ENCODE measurements at places on chromosomes 6 and 20. TPM values are rescaled to one million over a fixed set of nuclear protein-coding genes. Genes with fewer than 3 reads are reported as not detected.

The STK38 gene
- 35.0 TPM for total RNA-seq

The SLC25A27 gene
- 19.1 TPM for total RNA-seq

The UST gene
- 11.8 TPM for total RNA-seq

The MOXD1 gene
- total RNA-seq, result 13.4 TPM

The AK9 gene
- 13.9 TPM for total RNA-seq

- H3K36me3 ChIP-seq, result no peaks in the 10 kb centered on the region
- H3K27ac ChIP-seq, result peak overlapping the region; percentile 42
- peaks cover 33% of the 10 kb centered on the region for H3K4me1 ChIP-seq
- H3K4me3 ChIP-seq, result no peak overlapping the region
- DNase-seq, result no peak
Measured at GRCh38 chr6:16694781-16695578, 66.3 kb downstream of the ATXN1 start.

- no peaks in the 10 kb centered on the region for H3K36me3 ChIP-seq
- H3K27me3 ChIP-seq, result no peaks in the 10 kb centered on the region
- no peak overlapping the region for H3K4me3 ChIP-seq
- no peak overlapping the region for H3K27ac ChIP-seq
Measured at GRCh38 chr6:127547215-127547614, 28.1 kb upstream of the MTCL3 start.

DNA sequence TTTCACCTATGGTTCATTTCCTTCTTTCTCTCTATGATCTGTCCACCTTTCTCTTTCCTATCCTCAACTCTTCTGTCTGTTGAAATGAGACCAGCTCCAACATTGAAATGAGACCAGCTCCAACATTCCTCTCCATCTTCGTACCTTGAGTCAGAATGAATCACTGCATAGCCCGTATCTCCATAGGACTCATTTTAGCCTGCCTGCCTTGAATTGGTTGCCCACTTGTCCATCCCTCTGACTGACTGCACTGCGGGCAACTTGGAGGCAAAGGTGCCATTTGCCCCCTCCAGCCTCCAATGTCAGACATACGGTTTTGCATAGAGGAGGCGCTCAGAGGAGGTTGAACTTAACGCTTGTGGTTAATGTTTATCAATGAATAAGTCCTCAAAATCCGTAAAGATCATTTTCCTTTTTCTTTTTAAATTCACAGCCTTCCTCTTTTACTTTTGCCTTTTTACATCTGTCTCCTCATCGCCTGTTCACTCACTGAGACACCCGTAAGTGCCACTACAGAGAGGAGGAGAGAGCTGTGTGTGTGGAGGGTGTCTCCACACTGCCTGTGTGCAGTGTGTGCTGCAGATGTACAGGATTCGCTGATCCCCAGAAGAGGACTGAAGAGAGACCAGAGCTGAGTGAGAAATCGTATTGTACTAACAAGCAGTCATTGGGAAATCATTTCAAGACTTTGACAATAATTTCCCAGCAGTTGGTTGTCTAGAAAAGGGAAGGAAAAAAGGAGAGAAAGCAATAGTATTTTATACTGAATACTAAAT is 579.6 kb upstream of the MAP3K7 start:
- H3K36me3 ChIP-seq, result no peaks in the 10 kb centered on the region
- no peaks in the 10 kb centered on the region for H3K4me1 ChIP-seq

GRCh38 chr6:68901044-68901443 is 266.0 kb downstream of the ADGRB3 start:
- no peak for DNase-seq
- no peak overlapping the region for H3K27ac ChIP-seq
- H3K4me1 ChIP-seq, result no peaks in the 10 kb centered on the region
- H3K36me3 ChIP-seq, result no peaks in the 10 kb centered on the region

- H3K36me3 ChIP-seq, result no peaks in the 10 kb centered on the region
- no peak overlapping the region for H3K4me3 ChIP-seq
- no peak overlapping the region for H3K27ac ChIP-seq
- no peak for DNase-seq
Measured at GRCh38 chr6:135322427-135323201, 141.5 kb downstream of the MYB start.

GRCh38 chr6:24359640-24360454 is 2.0 kb upstream of the DCDC2 start:
- peak; percentile 89 for DNase-seq
- peak overlapping the region; percentile 73 for H3K27ac ChIP-seq
- H3K27me3 ChIP-seq, result peaks cover 18% of the 10 kb centered on the region
- H3K4me3 ChIP-seq, result peak overlapping the region; percentile 58
- peaks cover 20% of the 10 kb centered on the region for H3K4me1 ChIP-seq
- no peaks in the 10 kb centered on the region for H3K36me3 ChIP-seq

GRCh38 chr20:1941226-1941625 is 46.0 kb downstream of the SIRPA start:
- DNase-seq, result no peak
- no peak overlapping the region for H3K27ac ChIP-seq
- peaks cover 31% of the 10 kb centered on the region for H3K4me1 ChIP-seq
- no peak overlapping the region for H3K4me3 ChIP-seq

DNA sequence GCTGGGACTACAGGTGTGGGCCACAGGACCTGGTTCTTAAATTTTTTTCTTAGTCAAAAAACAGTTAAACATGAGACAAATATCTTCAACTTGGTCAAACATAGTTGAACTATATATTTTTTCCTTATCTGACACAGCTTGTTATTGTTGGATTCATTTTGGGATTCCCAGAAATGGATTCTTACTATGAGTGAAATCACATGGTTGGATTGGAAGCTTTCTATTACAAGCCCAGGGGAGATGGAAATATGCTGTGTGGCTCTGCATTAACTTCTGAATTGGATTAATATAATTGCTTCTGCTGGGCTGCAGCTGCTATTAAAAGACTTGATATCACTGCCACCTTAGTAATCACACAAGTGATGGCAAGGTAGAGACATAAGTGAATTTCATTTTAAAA is 126.4 kb upstream of the DUSP22 start:
- DNase-seq, result no peak
- H3K27me3 ChIP-seq, result no peaks in the 10 kb centered on the region
- no peaks in the 10 kb centered on the region for H3K36me3 ChIP-seq
- no peak overlapping the region for H3K4me3 ChIP-seq

DNA sequence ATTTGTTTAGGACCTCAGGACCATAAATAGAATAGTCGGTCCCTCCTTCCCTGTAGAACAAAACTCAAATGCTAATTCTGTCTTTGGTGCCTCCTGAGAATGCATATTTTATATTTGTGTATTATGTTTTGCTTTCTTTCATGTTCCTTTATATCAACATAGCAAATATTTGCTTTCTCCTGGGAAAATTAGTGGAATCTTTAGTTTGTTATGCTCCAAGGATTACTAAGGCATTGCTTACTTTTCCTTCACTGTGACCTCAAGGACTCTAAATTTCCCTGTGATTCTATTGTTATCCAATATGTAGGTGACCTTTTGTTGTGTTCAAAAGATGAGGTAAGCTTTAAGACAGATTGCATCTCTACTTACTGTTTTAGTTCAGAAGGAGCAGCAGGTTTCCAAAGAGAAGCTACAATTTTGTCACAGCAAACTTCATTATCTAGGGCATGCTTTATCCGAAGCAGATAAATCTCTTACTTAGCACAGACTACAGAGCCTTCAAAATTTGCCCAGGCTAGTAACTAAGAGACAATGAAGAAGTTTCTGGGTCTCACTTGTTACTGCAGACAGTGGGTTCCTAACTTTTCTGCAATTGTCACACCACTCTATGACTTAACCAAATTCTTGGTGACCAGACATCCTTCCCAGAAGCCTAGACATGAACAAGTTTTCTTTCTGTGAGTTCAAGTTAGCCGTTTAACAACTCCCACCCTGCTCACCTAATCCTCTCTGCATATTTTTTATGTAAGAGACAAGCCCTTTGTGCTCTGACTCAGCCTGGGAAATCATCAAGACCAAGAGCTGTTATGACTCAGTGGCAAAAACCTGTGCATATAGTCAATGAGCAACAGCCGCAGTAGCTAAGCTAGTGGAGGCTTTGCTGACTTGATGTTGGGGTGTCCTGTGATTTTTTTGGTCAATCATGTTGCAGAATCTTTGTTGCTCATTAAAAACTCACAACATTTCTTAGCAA is 378.8 kb downstream of the QKI start:
- H3K27ac ChIP-seq, result no peak overlapping the region

DNA sequence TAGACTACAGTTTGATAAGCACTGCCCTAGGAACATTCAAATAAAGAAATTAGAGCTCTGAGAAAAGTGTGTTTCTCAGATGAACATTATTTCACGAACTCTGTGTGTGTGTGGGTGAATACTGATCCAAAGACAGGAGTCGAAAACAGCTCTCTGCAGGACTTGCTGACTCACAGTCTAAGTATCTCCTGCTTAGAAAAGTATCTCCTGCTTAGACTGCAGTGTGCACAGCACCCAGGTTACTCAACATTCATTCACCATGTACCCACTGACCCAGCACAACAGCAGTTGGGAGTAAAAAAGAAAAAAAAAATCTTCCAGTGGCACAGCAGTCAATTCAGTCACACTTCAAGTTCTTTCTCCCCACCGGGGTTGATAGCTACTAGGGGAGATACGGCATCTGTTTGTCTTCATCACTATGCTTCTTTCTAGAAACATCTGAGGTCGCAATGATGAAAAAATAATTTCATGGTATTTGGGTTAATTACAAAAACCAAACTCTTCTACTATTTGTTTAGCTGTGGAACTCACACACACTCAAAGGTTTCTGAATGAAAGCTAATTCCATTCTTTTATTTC is 48.0 kb downstream of the GCLC start:
- H3K4me3 ChIP-seq, result no peak overlapping the region
- H3K36me3 ChIP-seq, result peaks cover 35% of the 10 kb centered on the region
- H3K27me3 ChIP-seq, result no peaks in the 10 kb centered on the region

GRCh38 chr20:38114353-38114791 is 50.7 kb downstream of the TGM2 start:
- peaks cover 35% of the 10 kb centered on the region for H3K4me1 ChIP-seq
- no peaks in the 10 kb centered on the region for H3K36me3 ChIP-seq
- H3K27me3 ChIP-seq, result no peaks in the 10 kb centered on the region
- H3K4me3 ChIP-seq, result no peak overlapping the region
- no peak overlapping the region for H3K27ac ChIP-seq
- no peak for DNase-seq

DNA sequence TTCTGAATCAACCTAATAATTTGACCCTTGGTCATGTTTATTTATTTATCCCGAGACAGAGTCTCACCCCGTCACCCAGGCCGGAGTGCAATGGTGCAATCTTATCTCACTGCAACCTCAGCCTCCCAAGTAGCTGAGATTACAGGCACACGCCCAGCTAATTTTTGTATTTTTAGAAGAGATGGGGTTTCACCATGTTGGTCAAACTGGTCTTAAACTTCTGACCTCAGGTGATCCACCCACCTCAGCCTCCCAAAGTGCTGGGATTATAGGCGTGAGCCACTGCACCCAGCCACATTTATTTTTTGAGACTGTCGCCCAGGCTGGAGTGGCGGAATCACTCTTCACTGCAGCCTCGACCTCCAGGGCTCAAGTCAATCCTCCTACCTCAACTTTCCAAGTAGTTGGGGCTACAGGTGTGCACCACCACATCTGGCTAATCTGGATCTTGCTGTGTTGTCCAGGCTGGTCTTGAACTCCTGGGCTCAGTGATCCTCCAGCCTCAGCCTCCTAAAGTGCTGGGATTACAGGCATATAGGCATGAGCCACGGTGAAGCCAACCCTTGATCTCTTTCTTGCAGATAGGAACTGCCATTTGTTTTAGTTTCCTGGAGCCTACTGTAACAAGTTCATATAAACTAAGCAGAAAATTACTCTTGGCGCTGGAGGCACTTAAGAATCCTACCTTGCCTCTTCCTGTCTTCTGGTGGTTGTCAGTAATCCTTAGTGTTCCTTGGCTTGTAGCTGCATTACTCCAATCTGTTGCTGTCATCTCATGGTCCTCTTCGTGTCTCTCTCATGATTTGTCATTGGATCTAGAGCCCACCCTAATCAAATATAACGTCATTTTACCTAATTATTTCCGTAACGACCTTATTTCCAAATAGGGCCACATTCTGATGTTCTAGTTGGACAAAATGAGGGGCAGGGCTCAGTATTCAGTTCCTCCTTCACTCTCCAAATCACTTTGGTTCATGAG is 2.3 kb downstream of the RPS18 start:
- H3K27me3 ChIP-seq, result no peaks in the 10 kb centered on the region
- no peak for DNase-seq

DNA sequence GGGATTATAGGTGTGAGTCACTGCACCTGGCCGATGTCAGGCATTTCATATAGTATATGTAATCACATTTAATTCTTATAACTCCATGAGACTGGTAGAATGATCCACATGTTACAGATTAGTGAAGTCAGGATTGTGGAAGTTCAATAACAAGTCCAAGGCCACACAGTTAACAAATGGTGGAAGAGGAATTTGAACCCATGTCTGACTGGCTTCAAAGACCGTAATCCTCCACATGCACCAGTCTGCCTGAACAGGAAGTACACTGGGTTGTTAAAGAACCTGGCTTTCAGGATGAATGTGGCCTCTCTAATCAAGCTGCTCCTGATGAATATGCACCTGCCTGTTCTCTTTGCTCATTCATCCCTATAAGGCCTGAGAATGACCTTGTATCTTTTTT is 122.0 kb upstream of the HDAC2 start:
- DNase-seq, result no peak
- no peaks in the 10 kb centered on the region for H3K4me1 ChIP-seq
- no peak overlapping the region for H3K27ac ChIP-seq

DNA sequence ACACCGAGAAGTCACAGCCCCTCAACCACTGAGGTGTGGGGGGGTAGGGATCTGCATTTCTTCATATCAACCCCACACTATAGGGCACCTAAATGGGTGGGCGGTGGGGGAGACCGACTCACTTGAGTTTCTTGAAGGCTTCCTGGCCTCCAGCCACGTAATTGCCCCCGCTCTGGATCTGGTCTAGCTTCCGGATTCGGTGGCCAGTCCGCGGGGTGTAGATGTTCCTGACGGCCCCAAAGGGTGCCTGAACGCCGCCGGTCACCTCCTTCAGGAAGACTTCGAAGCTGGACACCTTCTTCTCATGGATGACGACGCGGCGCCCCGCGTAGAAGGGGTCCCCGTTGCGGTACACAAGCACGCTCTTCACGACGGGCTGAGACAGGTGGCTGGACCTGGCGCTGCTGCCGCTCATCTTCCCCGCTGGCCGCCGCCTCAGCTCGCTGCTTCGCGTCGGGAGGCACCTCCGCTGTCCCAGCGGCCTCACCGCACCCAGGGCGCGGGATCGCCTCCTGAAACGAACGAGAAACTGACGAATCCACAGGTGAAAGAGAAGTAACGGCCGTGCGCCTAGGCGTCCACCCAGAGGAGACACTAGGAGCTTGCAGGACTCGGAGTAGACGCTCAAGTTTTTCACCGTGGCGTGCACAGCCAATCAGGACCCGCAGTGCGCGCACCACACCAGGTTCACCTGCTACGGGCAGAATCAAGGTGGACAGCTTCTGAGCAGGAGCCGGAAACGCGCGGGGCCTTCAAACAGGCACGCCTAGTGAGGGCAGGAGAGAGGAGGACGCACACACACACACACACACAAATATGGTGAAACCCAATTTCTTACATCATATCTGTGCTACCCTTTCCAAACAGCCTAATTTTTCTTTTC is at the start of gene DCDC2:
TSS of gene DCDC2 (minus strand) at position 724 of the 883 bp plus-strand sequence. CDS start at position 415, 309 bp downstream.
- peak within 1 kb of the TSS; percentile 70 for H3K27ac ChIP-seq
- DNase-seq, result peak; percentile 94
- H3K4me3 ChIP-seq, result peak within 1 kb of the TSS; percentile 53
- H3K4me1 ChIP-seq, result peaks cover 20% of the 10 kb centered on the region
- H3K36me3 ChIP-seq, result no peaks in the 10 kb centered on the region
- peaks cover 18% of the 10 kb centered on the region for H3K27me3 ChIP-seq

GRCh38 chr6:67722861-67723261 is 912.2 kb upstream of the ADGRB3 start:
- no peak overlapping the region for H3K4me3 ChIP-seq
- H3K36me3 ChIP-seq, result no peaks in the 10 kb centered on the region
- H3K27ac ChIP-seq, result no peak overlapping the region
